ENCODE measurements at places on chromosomes 1 and 21.

DNA sequence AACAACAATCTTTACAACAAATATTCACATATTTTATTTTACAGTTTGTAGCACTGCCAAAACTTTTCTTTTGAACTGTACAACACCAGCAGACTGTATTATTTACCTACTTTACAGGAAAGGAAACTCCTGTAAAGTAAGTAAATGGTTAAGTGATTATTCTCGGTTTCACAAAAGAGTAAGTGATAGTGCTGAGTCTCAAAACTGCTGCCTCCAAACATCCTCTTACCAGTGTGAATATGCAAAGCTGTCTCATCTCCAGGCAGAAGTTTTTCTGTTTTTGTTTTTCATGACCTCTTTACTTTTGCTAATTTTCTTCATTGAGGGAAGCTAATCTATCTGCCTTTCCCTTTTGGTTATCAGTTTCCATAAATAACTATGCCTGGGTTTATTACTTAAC is 286.7 kb downstream of the SRGAP2C start:
- no peak for DNase-seq

DNA sequence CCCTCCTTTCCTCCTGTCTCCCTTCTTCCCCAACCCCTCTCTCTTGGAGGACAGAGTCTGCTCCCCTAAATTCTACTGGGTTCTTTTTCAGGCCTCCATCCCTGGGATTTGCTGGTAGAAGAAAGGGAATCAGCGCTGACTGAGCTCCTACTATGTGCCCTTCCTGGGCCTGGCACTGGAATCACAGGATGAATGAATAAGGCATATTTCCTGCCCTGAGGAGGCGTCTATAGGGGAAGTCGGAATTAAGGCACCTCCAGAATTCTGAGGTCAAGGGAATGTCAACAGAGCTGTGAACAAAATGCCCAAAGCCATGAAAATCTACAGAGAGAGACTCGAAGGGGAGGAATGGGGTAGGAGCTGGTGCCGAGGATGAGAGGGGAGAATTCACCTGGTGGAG is 17.4 kb upstream of the BTG2 start:
- no peak for DNase-seq

- DNase-seq: no peak
Measured at GRCh38 chr1:44312399-44313196, 42.5 kb downstream of the ERI3 start.

GRCh38 chr21:26881504-26882228 is 36.5 kb upstream of the ADAMTS1 start:
- DNase-seq: no peak

GRCh38 chr1:46187106-46187869 is 10.9 kb downstream of the POMGNT1 start:
- no peak for DNase-seq
